ENCODE measurements at places on chromosomes 11 and 22. TPM values are rescaled to one million over a fixed set of nuclear protein-coding genes. Genes with fewer than 3 reads are reported as not detected.

CPT1B gene
- 2.2 TPM for total RNA-seq

BRSK2 gene
- total RNA-seq: not detected

MAPK8IP2 gene
- total RNA-seq: 0.43 TPM

GRAP2 gene
- total RNA-seq: not detected

GLYAT gene
- not detected for total RNA-seq

SEPTIN3 gene
- total RNA-seq: not detected

FAM168A gene
- 7.7 TPM for total RNA-seq

CCDC179 gene
- total RNA-seq: not detected

CSNK2A3 gene
- total RNA-seq: 2.2 TPM

APOC3 gene
- not detected for total RNA-seq

RGL4 gene
- total RNA-seq: not detected

ART1 gene
- total RNA-seq: not detected

RANBP1 gene
- 256 TPM for total RNA-seq

NAV2 gene
- 5.5 TPM for total RNA-seq

Measured in tracheal epithelial cell (primary cell).